ENCODE measurements at places on chromosomes 5 and 9.
A peak's percentile ranks its signal among the peaks of the same experiment; 100 is the strongest.

DNA sequence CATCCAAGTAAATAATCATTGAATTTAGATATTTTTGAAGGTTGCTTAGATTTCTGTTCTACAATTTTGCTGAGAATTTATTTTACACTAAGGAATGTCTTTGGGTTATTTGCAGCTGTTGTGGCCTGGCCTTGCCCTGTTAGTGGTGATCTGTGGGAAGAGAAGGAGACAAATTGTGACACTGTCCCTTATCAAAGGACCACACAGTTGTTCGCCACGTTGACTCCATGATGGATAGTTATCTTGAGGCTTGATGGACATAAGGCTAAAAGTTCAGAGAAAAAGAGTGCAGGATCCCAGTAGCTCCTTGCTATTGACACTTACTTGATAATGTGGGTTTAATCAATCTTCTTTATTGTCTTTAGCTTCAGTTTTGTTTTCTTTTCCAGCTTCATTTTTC lies 186.6 kb upstream of the MEF2C start:
- DNase-seq, result no peak

GRCh38 chr5:164277720-164278119 lies 772.3 kb downstream of the MAT2B start:
- DNase-seq, result no peak

GRCh38 chr9:20137425-20137824 lies 348.6 kb upstream of the SLC24A2 start:
- no peak for DNase-seq

DNA sequence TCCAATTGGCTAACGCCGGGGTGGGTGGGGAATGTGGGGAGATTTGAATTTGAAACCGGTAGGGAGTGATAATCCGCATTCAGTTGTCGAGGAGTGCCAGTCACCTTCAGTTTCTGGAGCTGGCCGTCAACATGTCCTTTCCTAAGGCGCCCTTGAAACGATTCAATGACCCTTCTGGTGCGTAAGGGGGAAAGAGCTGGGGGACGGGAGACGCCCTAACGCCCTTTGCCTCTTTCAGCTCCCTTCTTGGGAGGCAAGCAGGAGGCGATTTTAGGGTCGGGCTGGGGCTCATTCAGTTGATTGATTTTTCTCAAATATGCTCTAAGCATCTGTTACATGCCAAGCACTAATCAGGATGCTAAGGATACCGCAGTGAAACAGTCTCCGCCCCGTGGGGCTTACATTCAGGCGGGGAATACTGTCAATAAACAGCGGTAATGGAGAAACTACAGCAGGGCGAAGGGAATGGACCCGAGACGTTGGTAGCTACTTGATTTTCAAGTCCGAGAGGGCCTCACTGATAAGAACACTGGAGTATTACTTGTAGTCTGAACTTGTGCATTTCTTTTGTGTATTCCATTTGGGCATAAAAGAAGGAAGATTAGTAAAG lies at the start of gene HMMR:
HMMR (plus strand) TSS at position 71 of the 610 bp plus-strand sequence; CDS start at position 132, 61 bp downstream.
- no peak for DNase-seq

DNA sequence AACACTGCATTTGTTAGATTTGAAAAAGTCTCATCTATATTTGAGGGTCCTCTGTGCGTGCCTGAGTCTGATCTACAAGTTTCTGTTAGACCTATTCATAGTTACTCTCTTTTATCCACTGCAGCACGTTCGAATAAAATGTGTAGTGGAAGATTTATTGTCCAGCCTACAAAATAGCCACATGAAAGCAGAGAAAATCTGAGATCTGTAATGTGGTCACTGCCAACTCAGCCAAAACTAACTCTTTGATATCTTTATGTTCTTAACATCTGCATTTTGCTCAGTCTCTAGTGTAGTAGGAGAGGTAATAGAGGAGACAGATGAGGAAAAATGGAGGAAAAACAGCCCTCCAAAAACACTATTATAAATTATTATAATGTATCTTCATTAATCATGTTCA lies 354.0 kb downstream of the NPR3 start:
- DNase-seq, result no peak

DNA sequence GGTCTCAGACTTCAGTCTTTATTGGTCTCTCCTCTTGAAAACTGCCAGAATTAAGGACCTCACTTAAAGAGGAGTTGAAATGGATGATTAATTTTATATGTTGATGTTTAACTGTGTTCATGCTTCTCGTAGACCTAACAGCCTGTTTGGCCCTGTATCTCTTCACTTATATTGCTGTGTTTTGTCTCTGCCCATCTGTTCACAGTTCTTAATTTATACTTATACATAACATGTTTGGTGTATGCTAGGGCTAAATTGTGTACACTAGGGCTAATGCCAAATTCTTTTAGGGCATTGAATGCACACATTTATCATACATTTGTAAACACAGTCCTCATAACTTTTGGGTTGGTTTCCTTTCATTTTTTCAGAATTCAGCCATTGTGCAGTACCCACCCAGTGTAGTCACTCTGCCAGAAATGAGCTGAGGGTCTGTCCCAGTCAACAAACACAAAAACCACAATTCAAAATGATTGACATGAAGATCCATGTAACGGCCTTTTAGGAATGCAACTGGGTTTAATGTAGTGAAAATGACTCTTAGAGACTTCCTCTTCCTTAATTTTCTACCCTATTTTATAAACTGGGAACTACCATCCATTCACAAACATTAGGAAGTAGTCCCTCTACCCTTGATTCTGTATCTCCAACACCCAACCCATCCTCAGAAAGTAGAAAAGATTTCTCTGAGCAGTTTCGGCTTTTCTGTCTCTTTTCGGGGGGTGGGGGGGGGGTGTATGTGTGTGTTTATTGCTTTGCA lies 668.8 kb upstream of the KLF4 start:
- DNase-seq, result no peak

GRCh38 chr9:96219026-96219899 lies 82.7 kb downstream of the HSD17B3 start:
- DNase-seq, result peak; percentile 52

DNA sequence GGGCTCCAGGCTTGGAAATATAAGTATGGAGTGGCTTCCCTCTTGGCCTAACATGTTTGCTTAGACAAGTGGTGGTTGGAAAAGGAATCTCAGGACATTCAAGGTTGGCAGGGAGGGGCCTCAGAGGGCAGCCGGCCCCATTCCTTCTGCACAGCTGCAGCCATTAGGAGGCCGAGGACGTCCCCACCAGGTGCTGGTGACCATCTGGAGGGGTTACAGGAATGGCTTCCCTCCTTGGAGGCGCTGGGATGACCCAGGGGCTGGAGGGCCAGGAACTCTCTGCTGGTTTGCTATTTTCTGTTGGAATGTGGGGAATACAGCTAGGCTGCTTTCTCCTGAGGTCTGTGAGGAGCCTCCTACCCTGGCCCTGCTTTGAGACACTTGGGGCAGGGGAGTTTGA lies 18.5 kb downstream of the STC2 start:
- DNase-seq, result no peak

DNA sequence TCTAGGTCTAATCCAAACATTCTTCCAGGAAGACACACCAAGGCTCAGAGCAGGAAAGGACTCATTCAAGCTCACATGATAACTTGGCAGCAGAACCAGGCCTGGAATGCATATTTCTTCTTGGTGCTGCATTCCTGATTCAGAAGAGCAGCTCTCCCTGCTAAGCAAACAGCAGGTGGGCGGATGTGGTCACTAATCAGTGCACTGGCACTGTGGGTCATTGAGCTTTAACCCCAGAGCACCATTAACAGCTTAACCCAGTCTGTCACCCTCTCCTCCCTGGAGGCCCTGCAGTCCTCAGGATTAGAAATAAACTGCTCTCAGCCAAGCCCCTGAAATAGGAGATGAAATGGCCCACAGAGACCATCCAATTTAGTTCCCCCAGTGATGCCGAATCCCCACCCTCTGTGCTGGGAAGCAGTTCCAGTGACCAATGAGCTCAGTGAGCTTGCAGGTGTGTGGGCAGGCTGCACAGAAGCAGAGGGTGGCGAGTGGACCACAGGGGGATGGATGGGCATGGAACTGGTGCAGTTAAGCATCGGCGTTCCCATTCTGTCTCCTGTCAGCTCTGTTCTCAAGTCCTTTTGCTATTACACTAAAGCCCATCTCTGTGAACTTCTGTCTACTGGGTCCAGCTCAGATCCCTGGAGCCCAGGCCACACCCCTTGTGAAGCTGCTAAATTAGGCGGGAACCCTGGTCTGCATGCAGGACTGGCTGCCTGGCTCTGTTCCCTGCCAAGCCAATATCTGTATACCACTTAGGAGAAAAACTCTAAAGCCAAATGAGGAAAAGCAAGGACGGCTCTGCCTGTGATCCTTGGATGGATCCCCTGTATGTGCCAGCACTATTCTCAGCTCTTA lies 16.6 kb upstream of the MEGF9 start:
- no peak for DNase-seq

GRCh38 chr5:82151204-82151603 lies 127.0 kb downstream of the RPS23 start:
- no peak for DNase-seq

- DNase-seq, result no peak
Measured at GRCh38 chr9:34570376-34570775, 19.1 kb downstream of the CNTFR start.

GRCh38 chr5:168163966-168164365 lies 127.5 kb upstream of the WWC1 start:
- no peak for DNase-seq

GRCh38 chr9:25813478-25813877 lies 135.2 kb upstream of the TUSC1 start:
- DNase-seq, result no peak

- DNase-seq, result no peak
Measured at GRCh38 chr9:137300567-137301080, 1.4 kb downstream of the NRARP start.

DNA sequence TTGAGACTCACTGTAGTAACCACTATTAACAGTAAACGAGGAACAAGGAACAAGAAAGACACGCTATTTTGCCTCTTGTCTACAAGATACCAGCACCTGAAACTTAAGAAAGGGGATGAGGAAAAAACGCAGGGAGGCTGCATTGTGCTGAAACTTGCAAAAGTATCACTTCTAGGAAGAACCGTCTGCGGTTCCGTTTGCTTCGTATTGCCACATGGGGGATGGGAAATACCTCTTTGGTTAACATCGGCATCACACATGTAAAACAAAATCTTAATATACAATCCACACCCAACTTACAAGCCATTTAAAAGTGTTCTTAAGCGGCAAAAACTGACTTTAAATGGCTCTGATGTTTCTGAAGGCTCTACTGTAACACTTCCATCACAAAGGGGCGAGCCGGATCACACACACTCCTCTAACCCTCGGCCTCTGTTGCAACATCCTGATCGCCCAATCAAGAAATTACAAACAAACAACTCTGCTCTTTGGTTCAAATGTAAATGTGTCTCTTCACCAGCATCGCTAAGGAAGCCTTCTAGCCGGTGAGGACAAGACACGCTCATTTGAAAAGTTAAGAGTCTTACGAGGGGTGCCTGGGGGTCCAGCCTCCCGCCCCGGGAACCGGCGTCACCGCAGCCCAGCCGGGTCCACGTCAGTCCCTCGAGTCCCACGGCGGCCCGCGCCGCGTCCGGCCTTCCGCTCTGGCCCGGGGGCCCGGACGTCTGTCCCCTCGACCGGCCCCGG lies 621 bp downstream of the SEC16A start:
- no peak for DNase-seq

GRCh38 chr9:134047868-134048581 lies 19.8 kb downstream of the BRD3 start:
- no peak for DNase-seq

- DNase-seq, result no peak
Measured at GRCh38 chr9:14710804-14711203, 11.7 kb downstream of the CER1 start.

GRCh38 chr9:108119530-108120113 lies 630.1 kb upstream of the KLF4 start:
- no peak for DNase-seq

GRCh38 chr5:112208699-112209615 lies 210.1 kb downstream of the EPB41L4A start:
- DNase-seq, result no peak

GRCh38 chr9:81069038-81069795 lies 620.1 kb downstream of the TLE1 start:
- no peak for DNase-seq

GRCh38 chr5:154868702-154869101 lies 10.3 kb downstream of the CNOT8 start:
- no peak for DNase-seq

DNA sequence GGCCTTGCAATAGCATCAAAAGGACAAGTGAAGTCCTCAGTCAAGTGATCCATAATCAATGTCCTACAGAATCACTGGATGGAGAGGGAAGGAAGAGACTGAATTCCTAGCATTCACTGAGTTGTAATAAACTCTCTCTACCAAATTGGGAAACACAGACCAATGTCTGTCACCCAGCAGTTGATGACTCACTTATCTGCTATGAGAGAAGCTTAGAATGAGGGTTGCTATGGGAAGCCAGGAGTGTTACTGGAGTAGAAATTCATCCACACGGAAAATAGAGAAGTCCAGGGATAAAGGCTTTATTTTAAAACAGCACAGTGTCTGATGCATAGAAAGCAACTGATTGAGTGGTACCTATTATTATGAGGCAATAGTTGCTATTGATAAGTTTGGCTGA lies 407.4 kb downstream of the BRINP1 start:
- no peak for DNase-seq

- no peak for DNase-seq
Measured at GRCh38 chr5:161460741-161461140, 85.8 kb downstream of the GABRB2 start.

GRCh38 chr5:27535031-27535557 lies 496.7 kb upstream of the CDH9 start:
- no peak for DNase-seq

DNA sequence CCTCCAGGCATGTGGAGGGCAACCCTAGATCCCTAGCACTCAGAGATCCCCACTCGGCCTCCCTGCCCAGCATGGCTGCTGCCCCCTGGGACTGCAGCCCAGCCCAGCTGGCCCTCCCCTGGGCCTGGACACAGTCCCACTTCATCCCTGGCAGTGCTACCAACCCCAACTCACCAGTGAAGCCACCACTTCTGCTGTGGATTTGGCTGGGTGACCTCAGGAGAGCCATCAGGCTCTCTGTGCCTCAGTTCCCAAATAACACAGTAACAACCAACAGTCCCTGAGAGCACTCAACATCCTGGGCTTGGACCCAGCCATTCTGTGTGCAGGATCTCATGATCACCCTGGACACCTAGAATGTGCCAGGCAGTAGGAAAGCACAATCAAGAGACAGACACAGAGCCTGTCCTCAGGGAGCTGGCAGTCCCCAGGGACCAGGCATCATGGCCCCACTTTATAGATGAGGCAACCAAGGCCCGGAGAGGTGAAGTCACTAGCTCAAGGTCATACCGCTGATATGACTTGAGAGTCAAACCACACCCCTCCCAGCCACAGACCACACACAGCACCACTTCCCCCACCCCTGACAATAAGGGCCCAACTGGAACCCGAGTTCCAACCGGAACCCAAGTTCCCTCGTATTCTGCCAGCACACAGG lies 4.7 kb upstream of the PSMB7 start:
- DNase-seq, result no peak

DNA sequence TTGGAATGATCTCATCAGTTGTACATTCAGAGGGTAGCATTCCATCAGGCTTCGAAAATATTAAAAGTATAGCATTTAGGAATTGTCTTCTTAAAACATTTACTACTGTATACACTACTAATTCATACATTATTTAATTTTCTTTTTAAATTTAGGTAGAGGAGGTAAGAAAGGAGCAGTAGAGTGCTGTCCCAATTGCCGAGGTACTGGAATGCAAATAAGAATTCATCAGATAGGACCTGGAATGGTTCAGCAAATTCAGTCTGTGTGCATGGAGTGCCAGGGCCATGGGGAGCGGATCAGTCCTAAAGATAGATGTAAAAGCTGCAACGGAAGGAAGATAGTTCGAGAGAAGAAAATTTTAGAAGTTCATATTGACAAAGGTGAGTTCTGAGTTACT lies 5.2 kb downstream of the DNAJA1 start:
- DNase-seq, result no peak

GRCh38 chr5:8418049-8418426 lies 549.1 kb downstream of the MTRR start:
- DNase-seq, result no peak
